ENCODE measurements at places on chromosomes 16 and 17.

DNA sequence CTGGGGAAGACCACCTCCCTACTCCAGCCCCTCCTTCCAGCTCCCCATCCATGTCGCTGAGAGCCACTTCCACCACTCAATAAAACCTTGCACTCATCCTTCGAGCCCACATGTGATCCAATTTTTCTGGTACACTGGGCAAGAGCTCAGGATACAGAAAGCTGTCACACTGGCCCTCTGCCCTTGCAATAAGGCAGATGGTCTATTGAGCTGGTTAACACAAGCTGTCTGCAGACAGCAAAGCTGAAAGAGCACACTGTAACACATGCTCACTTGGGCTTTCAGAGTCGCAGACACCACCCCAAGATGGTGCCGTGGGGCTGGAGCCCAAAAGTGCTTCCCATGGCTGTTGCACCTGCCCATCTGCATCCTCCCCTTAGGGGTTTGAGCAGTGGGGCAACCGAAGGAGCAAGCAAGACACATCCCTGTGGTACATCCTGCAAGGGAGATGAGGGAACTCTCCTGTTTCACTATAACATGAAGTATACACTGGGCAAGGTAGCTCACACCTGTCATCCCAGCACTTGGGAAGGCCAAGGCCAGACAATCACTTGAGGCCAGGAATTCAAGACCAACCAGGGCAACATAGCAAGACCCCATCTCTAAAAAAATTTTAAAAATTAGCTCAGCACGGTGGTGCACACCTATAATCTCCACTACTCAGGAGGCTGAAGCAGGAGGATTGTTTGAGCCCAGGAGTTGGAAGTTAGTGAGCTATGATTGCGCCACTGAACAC is 52.8 kb upstream of the C17orf78 start:
- DNase-seq: no peak

GRCh38 chr16:12740986-12741610 is 62.6 kb downstream of the CPPED1 start:
- peak; percentile 44 for DNase-seq

- DNase-seq: no peak
These were observed 47.8 kb downstream of the MRC2 start for GRCh38 chr17:62675260-62675659.

DNA sequence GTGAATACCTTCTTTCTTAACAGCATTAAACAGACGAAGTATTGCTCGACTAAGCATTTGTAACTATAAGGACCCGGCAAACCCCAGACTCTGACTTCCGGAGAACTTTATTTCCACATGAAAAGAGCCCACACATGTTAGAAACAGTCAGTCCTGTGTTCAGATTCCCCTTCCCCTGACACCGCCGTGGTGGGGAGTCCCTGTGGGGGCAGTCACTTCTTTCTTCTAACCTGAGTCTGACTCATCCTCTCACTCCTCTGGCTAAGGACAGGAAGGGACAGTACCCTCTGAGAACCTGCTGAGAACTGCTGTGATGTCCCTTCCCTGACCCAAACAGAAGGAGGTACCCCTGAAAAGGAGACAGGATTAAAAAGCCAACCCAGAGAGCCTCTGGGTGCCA is 165.1 kb downstream of the XYLT1 start:
- DNase-seq: no peak

- DNase-seq: no peak
These were observed 13.0 kb upstream of the MPHOSPH6 start for GRCh38 chr16:82183004-82183397.

- DNase-seq: peak; percentile 68
These were observed 169.5 kb downstream of the AHSP start for GRCh38 chr16:31696968-31697743.

GRCh38 chr16:78749745-78750268 is 650.4 kb downstream of the WWOX start:
- DNase-seq: no peak
